ENCODE measurements at places on chromosomes 16 and 17.

- H3K27me3 ChIP-seq, result no peaks in the 10 kb centered on the region
- no peak overlapping the region for H3K4me3 ChIP-seq
- H3K36me3 ChIP-seq, result peaks cover 27% of the 10 kb centered on the region
- no peak overlapping the region for H3K27ac ChIP-seq
- no peaks in the 10 kb centered on the region for H3K4me1 ChIP-seq
These were observed 32.9 kb downstream of the NPLOC4 start for GRCh38 chr17:81603846-81604610.

DNA sequence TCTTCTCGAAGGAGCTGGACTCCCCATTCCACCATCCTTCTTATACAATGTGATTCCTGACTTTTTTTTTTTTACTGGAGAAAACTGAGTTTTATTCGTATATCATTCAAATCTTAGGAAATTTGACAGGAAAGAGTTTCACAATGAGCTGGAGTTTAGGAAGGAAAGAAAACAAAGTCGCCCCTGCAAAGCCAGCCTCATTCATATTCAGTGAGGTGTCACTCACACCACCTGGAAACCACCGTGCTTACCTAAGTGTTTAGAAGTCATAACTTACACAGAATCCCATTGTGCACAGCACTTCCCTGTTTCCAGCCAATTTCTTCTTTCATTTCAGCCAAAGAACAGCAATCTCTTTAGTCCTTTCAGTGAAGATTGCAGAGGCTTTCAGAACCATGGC, 90.3 kb upstream of the CHMP6 start:
- H3K36me3 ChIP-seq, result 0 out of 2 replicates have a peak, but pooled peaks cover 4% of the 10 kb centered on the region
- H3K27ac ChIP-seq, result no peak overlapping the region
- no peaks in the 10 kb centered on the region for H3K27me3 ChIP-seq
- no peak for DNase-seq
- H3K4me1 ChIP-seq, result 0 out of 2 replicates have a peak, but pooled peaks cover 1% of the 10 kb centered on the region

- H3K27me3 ChIP-seq, result no peaks in the 10 kb centered on the region
- H3K4me3 ChIP-seq, result no peak overlapping the region
- H3K36me3 ChIP-seq, result no peaks in the 10 kb centered on the region
- no peak overlapping the region for H3K27ac ChIP-seq
These were observed 1.4 kb upstream of the MILR1 start for GRCh38 chr17:64447526-64447925.

DNA sequence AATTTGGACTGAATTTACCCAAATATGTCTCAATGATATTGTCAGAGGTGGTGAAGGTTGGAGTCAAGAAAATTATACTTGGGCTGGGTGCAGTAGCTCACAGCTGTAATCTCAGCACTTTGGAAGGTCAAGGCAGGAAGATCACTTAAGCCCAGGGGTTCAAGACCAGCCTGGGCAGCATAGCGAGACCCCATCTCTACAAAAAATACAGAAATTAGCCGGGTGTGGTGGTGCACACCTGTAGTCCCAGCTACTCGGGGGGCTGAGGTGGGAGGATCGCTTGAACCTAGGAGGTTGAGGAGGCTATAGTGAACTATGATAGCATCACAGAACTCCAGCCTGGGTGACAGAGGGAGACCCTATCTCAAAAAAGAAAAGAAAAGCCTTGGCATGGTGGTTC, 40.9 kb downstream of the LAT start:
- no peak overlapping the region for H3K27ac ChIP-seq
- no peaks in the 10 kb centered on the region for H3K36me3 ChIP-seq
- H3K4me1 ChIP-seq, result no peaks in the 10 kb centered on the region
- H3K4me3 ChIP-seq, result no peak overlapping the region
- H3K27me3 ChIP-seq, result no peaks in the 10 kb centered on the region

DNA sequence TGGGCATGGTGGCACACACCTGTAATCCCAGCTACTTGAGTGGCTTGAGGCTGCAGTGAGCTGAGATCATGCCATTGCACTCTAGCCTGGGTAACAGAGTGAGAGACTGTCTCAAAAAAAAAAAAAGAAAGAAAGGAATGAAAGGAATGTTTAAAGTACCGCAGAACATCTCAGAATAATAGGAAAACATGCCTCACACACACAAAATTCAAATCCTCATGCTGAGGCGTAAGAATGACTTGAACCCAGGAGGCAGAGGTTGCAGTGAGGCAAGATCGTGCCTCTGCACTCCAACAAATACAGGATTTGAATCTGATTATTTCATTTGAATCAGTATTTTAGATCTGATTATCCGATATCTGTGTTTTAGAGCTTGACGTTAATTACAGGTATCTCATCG, 21.3 kb upstream of the GAA start:
- H3K27ac ChIP-seq, result no peak overlapping the region
- no peak for DNase-seq
- H3K4me1 ChIP-seq, result 0 out of 2 replicates have a peak, but pooled peaks cover 3% of the 10 kb centered on the region
- no peak overlapping the region for H3K4me3 ChIP-seq
- H3K36me3 ChIP-seq, result no peaks in the 10 kb centered on the region
- no peaks in the 10 kb centered on the region for H3K27me3 ChIP-seq

DNA sequence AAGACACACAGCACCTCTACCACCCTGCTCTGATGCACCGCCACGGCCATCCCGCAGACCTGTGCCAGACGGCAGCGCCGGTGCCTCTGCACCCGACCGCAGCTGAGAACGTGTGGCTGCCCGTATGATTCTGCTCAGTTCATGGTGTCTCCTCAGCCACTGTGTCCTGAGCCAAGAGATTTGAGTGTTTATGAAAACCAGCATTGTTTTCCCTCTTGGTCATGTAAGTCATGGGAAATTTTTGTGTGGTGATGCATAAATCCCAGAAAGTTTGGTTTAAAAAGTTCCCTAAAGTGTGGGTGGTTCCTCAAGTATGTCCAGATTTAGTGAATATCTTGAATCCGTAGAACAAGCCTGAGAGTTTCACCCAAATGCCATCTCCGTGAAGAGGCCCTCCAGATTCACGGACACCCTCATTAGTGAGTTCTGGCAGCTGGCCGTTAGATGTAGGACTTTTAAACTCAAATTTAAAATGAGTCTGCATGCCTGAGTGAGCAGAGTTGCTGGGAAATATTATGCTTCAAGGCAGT, 57.6 kb downstream of the CDRT4 start:
- no peak overlapping the region for H3K4me3 ChIP-seq
- no peak for DNase-seq
- no peaks in the 10 kb centered on the region for H3K36me3 ChIP-seq

- no peak overlapping the region for H3K4me3 ChIP-seq
- H3K4me1 ChIP-seq, result no peaks in the 10 kb centered on the region
- no peak overlapping the region for H3K27ac ChIP-seq
- H3K27me3 ChIP-seq, result no peaks in the 10 kb centered on the region
- no peaks in the 10 kb centered on the region for H3K36me3 ChIP-seq
- DNase-seq, result peak; percentile 7
These were observed 26.9 kb downstream of the HSD17B2 start for GRCh38 chr16:82061861-82062525.

- 0 out of 2 replicates have a peak, but pooled peaks cover 2% of the 10 kb centered on the region for H3K36me3 ChIP-seq
- peaks cover 3% of the 10 kb centered on the region for H3K4me1 ChIP-seq
- H3K4me3 ChIP-seq, result no peak overlapping the region
- H3K27ac ChIP-seq, result no peak overlapping the region
- DNase-seq, result no peak
These were observed 1.8 kb upstream of the GINS2 start for GRCh38 chr16:85690469-85691064.

- DNase-seq, result no peak
- H3K27me3 ChIP-seq, result no peaks in the 10 kb centered on the region
- H3K4me1 ChIP-seq, result no peaks in the 10 kb centered on the region
- H3K36me3 ChIP-seq, result no peaks in the 10 kb centered on the region
- no peak overlapping the region for H3K27ac ChIP-seq
These were observed 60.9 kb downstream of the SPAG9 start for GRCh38 chr17:51059781-51060180.

- DNase-seq, result no peak
- H3K4me1 ChIP-seq, result no peaks in the 10 kb centered on the region
- H3K27ac ChIP-seq, result no peak overlapping the region
- H3K4me3 ChIP-seq, result no peak overlapping the region
These were observed 122.8 kb downstream of the ZFHX3 start for GRCh38 chr16:72924927-72925630.

GRCh38 chr16:69089091-69089910, 16.2 kb upstream of the HAS3 start:
- no peaks in the 10 kb centered on the region for H3K27me3 ChIP-seq
- no peaks in the 10 kb centered on the region for H3K36me3 ChIP-seq
- no peak overlapping the region for H3K27ac ChIP-seq
- DNase-seq, result no peak
- H3K4me1 ChIP-seq, result peaks cover 3% of the 10 kb centered on the region

GRCh38 chr17:63040816-63041215, 74.8 kb downstream of the TANC2 start:
- no peak for DNase-seq
- no peak overlapping the region for H3K4me3 ChIP-seq
- H3K27ac ChIP-seq, result no peak overlapping the region
- peaks cover 1% of the 10 kb centered on the region for H3K4me1 ChIP-seq
- no peaks in the 10 kb centered on the region for H3K36me3 ChIP-seq
- H3K27me3 ChIP-seq, result no peaks in the 10 kb centered on the region

- H3K36me3 ChIP-seq, result no peaks in the 10 kb centered on the region
- DNase-seq, result no peak
- no peaks in the 10 kb centered on the region for H3K4me1 ChIP-seq
These were observed 25.2 kb downstream of the WIPF2 start for GRCh38 chr17:40244255-40244654.

GRCh38 chr16:68064791-68065365, 20.3 kb upstream of the NFATC3 start:
- H3K4me1 ChIP-seq, result no peaks in the 10 kb centered on the region
- H3K27ac ChIP-seq, result no peak overlapping the region
- no peak for DNase-seq
- no peaks in the 10 kb centered on the region for H3K27me3 ChIP-seq
- no peak overlapping the region for H3K4me3 ChIP-seq

- H3K4me1 ChIP-seq, result no peaks in the 10 kb centered on the region
- H3K27me3 ChIP-seq, result no peaks in the 10 kb centered on the region
- DNase-seq, result no peak
- no peak overlapping the region for H3K4me3 ChIP-seq
- H3K36me3 ChIP-seq, result no peaks in the 10 kb centered on the region
These were observed 104.4 kb downstream of the VPS53 start for GRCh38 chr17:610276-610675.

DNA sequence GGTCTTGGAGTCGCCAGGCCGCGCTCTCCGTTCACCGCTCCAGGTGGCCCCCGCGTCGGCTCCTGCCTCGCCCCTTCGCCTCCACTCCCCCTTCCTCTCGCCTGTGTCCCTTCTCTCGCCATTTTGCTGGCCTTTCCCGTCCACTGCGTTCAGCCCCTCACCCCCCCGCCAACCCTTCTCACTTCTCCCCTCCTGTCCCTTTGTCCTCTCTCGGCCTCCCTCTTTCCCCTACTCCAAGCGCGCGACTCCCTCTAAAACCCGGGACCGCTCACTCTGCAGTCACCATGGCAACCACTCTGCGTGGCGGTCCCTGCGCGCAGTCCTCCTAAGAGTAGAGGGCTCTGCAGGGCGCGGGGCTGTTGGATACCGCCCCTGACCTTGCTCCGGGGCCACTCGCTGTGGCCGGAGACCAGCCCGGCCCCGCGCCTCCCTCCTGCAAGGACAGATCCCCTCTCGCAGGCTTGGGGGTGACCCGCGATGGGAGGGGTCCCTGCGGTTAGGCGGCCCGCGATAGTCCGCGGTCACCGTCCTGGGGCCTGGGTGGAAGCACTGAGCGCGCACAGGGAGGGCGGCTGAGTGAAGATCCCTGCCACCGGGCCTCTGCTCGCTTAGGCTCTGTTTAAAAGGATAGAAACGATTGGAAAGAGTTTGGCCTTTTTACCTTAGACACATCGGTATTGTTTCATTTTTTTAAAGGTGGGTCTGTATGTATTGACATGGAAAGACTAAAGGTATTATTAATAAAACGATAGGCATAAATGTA, 454 bp downstream of the CCDC40 start:
- no peaks in the 10 kb centered on the region for H3K4me1 ChIP-seq
- no peaks in the 10 kb centered on the region for H3K27me3 ChIP-seq

- no peaks in the 10 kb centered on the region for H3K36me3 ChIP-seq
- H3K27me3 ChIP-seq, result no peaks in the 10 kb centered on the region
These were observed 9.3 kb downstream of the CA7 start for GRCh38 chr16:66853261-66854139.

GRCh38 chr17:28395426-28395825, 10.6 kb downstream of the SLC46A1 start:
- H3K27me3 ChIP-seq, result no peaks in the 10 kb centered on the region
- no peak for DNase-seq
- no peak overlapping the region for H3K27ac ChIP-seq
- no peak overlapping the region for H3K4me3 ChIP-seq
- H3K36me3 ChIP-seq, result no peaks in the 10 kb centered on the region

DNA sequence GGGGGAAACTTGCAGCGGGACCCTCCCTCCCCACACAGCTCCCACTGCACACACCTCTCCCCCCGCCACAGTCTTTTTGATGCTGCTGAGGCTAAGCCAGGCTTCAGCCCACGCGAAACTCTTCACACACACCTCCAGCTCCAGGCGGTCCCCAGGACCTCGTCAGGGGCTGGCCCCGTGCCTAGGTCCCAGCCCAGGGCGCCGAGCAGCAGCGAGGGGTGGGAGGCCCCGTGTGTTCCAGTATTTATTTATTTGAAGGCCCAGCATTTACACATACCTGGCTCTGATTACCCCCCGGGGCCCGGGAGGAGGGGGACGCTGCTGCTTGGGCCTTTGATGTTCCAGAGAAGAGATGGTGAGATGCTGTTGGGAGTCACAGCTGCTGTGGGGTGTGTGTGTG, 44.9 kb upstream of the DLX4 start:
- no peaks in the 10 kb centered on the region for H3K36me3 ChIP-seq
- no peaks in the 10 kb centered on the region for H3K27me3 ChIP-seq
- no peak overlapping the region for H3K27ac ChIP-seq
- no peak for DNase-seq
- H3K4me3 ChIP-seq, result no peak overlapping the region
- H3K4me1 ChIP-seq, result no peaks in the 10 kb centered on the region

GRCh38 chr16:70648606-70649005, 2.2 kb downstream of the IL34 start:
- no peaks in the 10 kb centered on the region for H3K4me1 ChIP-seq
- H3K4me3 ChIP-seq, result no peak overlapping the region
- DNase-seq, result no peak
- H3K36me3 ChIP-seq, result no peaks in the 10 kb centered on the region
- H3K27ac ChIP-seq, result no peak overlapping the region

- no peak for DNase-seq
- H3K27ac ChIP-seq, result no peak overlapping the region
- no peaks in the 10 kb centered on the region for H3K27me3 ChIP-seq
- H3K4me1 ChIP-seq, result peaks cover 2% of the 10 kb centered on the region
- no peak overlapping the region for H3K4me3 ChIP-seq
These were observed 17.0 kb upstream of the TMC5 start for GRCh38 chr16:19400711-19401110.

- H3K27me3 ChIP-seq, result no peaks in the 10 kb centered on the region
- H3K36me3 ChIP-seq, result peaks cover 16% of the 10 kb centered on the region
- no peak overlapping the region for H3K27ac ChIP-seq
- no peak overlapping the region for H3K4me3 ChIP-seq
- no peak for DNase-seq
These were observed 16.9 kb downstream of the MPG start for GRCh38 chr16:94918-95265.

DNA sequence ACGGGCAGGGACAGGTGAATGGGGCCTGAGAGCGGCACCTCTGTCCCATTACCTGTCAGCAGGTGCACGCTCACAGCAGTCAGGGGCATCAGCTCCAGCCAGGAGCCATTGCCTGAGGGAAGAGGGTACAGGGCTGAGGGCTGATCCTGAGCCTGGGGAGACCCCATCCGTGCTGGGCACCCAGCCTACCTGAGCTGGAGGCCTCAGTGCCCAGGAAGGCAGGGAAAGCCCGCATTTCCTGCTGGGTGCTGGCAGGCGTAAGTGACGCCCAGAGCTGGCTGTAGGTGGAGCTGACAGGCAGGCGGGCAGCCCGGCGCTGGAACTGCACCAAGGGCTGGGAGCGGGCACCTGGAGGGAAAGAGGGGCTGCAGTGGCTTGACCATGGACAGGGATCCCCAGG, 7.4 kb downstream of the FAM171A2 start:
- peaks cover 5% of the 10 kb centered on the region for H3K4me1 ChIP-seq
- H3K4me3 ChIP-seq, result no peak overlapping the region
- H3K27ac ChIP-seq, result no peak overlapping the region
- H3K36me3 ChIP-seq, result peaks cover 13% of the 10 kb centered on the region
- no peak for DNase-seq
